ENCODE measurements at places on chromosomes 16 and 17. TPM values are rescaled to one million over a fixed set of nuclear protein-coding genes. Genes with fewer than 3 reads are reported as not detected.
A peak's percentile ranks its signal among the peaks of the same experiment; 100 is the strongest.

DNA sequence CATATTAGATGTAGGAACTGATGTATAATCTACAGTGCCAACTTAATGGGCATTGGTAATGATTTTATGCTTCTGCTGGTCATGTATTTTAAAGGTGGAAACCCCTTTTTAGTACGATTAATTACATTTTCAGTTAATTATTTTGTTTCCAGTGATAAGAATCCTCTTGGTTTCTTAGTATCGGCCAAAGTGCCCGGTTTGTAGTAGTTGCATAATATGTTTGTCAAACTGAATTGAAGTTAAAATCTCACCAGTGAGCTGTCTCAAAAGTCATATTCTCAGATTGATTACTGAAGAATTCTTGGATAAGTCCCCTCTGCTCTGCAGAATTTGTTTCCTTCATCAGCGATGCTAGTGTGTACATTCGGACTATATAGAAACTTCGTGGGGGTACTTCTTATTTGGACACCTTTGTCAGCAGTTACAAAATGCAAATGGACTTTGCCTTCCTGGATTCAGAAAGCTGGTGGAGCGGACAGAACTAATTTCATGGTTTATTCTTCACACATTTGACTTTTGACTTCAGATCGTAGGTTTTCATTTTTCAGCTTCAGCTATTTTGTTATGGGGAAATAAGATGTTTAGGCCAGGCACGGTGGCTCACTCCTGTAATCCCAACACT, 28.2 kb downstream of the SLC47A1 start:
- DNase-seq = no peak

TBC1D26 gene
- polyA plus RNA-seq = 0.28 TPM

LRRC46 gene
- 1.5 TPM for polyA plus RNA-seq

- no peak for DNase-seq
Measured at GRCh38 chr17:46823657-46824056, 5.2 kb upstream of the WNT3 start.

BRIP1 gene
- polyA plus RNA-seq = 6.4 TPM

COX10 gene
- polyA plus RNA-seq = 15.5 TPM

- DNase-seq = peak; percentile 55
Measured at GRCh38 chr16:85327731-85328675, 215.7 kb upstream of the CIBAR2 start.

EIF1 gene
- polyA plus RNA-seq = 791 TPM

- no peak for DNase-seq
Measured at GRCh38 chr16:48558371-48558841, 51.6 kb downstream of the N4BP1 start.

- DNase-seq = no peak
Measured at GRCh38 chr17:8312726-8313600, 2.9 kb downstream of the ARHGEF15 start.

GRCh38 chr17:57706761-57707160, 38.3 kb downstream of the CCDC182 start:
- no peak for DNase-seq

DNA sequence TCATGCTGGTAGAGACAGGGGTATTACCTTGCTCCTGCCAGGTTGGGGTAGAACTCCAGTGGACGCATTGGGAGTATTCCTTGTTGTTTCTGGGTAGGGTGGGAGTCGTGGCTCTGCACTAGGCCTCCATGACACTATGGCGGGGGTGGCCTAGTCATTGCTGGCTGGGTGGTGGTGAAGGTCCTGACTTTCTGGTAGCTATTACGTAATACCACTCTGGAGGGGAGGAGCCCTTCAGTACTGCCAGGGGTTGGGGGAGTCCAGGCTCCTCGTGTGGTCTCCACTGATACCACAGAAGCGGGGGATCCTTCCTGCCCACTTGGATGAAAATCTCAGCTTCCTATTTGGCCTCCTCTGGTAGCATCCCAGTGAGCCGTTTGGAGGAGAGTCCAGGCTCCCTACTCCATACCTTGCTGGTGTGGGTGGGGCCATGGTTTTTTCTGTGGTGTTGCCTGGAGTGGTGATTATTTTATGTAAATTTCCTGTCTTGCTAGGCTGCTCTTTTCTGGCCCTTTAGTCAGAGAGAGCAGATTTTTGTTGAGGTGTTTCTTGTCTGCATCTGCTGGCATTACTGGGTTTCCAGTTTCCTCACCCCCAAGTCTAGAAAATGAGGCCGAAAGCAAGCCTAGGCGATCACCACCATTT, 65.8 kb upstream of the GNG13 start:
- no peak for DNase-seq

GRCh38 chr16:8678068-8678927, 3.9 kb downstream of the ABAT start:
- DNase-seq = peak; percentile 26

GRCh38 chr16:87951552-87952538, 611 bp downstream of the BANP start:
- peak; percentile 44 for DNase-seq

- no peak for DNase-seq
Measured at GRCh38 chr16:83354015-83354414, 453.8 kb upstream of the HSBP1 start.

DNA sequence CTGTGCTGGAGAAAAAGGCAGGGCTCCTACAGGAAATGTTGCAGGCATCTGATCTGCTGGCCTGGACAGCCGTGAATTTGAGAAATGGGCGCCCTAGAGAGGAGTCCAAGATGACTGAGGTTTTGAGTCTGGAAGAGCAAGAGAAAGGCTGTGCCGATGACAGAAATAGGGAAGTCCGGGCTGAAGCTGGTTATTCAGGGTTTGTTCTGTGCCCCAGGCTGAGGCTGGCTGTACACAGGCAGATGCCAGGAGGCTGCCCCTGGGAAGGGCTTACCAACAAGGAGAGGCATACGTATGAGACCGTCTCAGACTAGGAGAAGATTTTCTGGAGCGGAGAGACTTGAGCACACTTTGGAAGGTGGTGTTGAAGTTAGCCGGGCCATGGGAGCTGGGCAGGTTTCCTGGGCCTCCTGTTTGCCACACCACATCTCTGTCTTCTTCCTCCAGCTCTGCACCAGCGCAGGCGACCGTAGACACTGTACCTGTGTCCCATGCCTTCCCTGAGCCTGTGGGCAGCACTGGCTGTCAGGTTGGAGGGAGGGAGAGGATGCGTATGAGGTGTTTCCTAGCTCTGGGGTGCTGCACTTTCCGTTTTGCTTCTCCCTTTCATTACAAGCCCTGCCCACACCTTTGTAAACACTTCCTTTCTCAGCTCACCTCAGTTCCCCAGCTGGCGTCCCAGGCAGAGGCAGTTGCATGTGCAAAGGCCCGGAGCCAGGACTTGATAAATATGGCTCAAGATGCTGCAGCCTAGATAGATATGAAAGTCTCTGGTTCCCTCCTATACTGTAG, 80.8 kb downstream of the SPECC1 start:
- DNase-seq = no peak

KLHL10 gene
- 0.06 TPM for polyA plus RNA-seq

DNA sequence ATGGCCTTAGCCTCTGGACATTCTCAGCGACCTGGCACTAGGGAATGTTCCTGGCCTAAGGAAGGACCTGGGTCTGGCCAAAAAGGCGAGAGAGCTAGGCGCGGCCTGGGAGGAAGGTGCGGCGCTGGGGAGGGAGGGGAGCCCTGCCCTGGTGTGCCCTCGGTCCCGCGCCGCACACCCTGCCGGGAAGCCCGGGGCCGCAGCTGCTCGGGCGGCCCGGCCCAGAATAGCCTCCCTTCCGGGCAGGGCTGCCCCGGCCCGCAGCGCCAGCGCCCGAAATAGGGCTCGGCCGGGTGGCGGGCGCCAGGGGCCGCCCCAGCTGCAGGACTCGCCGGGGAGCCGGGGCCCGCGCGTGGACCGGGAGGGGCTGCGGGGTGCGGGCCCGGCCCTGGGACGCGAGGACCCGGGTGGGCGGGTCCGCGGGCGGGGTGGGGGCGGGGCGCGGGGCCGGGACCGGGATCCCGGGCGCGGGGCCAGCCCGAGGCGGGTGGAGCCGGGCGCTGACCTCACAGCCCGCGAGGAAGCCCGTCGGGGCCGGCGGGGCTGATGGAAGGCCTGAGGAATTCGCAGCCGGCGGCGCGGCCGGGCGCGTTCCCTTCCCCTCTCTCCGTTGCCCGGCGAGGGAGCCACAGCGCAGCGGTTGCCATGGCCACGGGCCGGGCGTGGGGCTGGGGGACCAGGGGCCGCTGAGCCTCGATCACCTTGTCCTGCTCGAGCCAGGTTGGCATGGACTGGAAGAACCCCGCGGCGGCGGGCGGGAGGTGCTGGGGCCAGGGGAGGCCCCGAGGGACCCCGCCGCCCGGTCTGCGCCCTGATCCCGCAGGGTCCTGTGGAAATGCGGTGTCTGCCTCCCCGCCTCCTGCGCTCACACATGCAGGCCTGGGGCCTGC, 18.1 kb downstream of the SOCS3 start:
- DNase-seq = peak; percentile 79

DNA sequence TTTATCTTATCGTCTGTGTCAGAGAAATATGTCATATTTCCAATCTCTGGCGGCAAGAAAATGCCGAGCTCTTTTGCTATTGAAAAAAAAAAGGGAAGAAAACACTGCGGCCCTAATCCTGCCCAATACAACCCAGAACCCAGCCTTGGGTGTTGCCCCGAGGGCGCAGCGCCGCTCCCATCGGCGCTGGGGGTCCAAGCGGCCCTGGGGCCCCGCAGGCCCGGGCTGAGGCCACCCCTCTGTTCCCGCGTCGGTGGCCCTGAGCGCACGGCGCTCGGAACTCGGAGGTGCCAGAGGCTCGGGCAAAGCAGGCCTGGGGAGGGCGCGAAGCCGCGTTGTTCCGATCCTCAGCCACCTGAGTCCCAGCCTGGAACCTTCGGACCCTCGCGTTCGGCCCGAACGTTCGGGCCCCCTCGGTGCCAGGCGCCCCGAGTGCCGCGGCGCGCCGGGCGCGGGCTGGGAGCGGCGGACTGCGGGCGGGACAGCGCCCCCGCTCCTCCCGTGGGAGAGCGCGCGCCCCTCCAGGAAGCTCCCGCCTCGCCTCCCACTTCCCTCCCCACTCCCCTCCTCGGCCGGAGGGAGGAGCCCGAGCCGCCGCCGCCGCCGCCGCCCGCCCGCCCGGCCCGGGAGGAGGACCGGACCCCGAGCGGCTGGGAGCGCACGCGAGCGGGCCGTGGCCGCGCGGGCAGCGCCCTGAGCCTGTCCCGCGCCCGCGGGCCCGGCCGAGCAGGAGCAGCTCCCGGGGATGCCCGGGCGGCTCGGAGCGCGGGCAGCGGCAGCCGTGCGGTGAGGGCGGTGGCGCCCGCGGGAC, at the start of gene CPNE2:
CPNE2 (plus strand) TSS at position 609 of the 811 bp plus-strand sequence. CDS start 18,160 bp downstream, outside the sequence.
- DNase-seq = peak; percentile 76

C17orf113 gene
- 2.4 TPM for polyA plus RNA-seq
